ENCODE measurements at places on chromosomes 5 and 9.

GRCh38 chr5:98458004-98458403 lies 315.5 kb upstream of the RGMB start:
- DNase-seq: no peak

GRCh38 chr9:133782157-133783130 lies 44.3 kb upstream of the SARDH start:
- peak; percentile 89 for DNase-seq

- no peak for DNase-seq
Observed at GRCh38 chr9:85602742-85603141, 139.0 kb downstream of the AGTPBP1 start.

DNA sequence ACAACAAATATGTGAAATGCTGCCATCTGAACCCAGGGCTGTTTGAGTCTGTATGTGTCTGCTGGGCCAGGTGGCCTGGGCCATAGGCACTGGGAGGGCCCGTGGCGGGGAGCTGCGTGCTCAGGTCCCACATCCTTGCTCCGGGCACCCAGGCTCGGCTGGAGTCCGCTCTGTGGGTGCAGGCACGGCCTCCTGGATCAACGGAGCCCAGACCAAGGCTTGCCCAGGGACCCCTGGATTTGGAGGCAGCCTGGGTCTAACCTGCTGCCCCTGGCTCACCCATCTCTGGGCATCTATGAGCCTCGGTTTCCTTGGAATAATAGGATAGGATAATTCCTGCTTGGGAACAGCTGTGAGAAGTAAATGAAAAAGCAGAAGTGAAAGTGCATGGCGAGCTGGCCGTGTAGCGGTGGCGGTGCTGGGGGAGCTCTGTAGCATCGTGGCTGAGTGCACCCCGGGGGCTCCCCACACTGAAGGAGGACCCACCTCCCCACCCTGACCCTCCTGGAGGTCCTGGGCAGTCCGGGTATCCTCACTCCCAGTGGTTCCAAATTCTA lies 1.2 kb downstream of the CDHR2 start:
- no peak for DNase-seq

- no peak for DNase-seq
Observed at GRCh38 chr5:34523387-34523726, 132.8 kb upstream of the RAI14 start.

DNA sequence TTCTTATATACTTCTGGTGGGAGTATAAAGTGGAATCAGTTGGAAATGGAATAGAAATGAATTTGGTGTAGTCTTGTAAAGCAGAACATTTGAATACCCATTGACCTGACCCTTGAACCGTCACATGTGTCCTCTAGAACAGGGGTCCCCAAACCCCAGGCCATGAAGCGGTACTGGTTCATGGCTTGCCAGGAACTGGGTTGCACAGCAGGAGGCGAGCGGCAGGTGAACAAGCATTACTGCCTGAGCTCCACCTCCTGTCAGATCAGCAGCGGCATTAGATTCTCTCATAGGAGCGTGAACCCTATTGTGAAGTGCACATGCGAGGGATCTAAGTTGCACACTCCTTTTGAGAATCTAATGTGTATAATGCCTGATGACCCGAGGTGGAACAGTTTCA lies 80.0 kb downstream of the RANBP17 start:
- no peak for DNase-seq

- DNase-seq: peak; percentile 96
Observed at GRCh38 chr5:10249948-10250805, at the start of gene CCT5. CCT5 (plus strand) TSS chr5:10250280; CDS start chr5:10250341, 61 bp downstream.

DNA sequence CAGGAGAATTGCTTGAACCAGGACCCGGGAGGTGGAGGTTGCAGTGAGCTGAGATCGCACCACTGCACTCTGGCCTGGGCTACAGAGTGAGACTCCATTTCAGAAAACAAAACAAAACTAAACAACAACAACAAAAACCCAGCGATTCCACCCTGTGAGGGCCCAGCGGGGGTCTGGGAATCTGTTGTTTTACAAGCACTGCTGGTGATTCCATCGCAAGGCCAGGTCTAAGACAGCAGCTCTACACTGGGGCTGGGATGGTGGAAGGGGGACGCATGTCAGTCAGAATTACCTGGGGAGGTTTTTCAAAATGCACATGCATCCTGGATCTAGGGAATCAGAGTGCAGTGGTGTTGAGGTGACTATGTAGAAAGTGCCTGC lies 90.9 kb downstream of the ANKRD55 start:
- DNase-seq: no peak

- DNase-seq: no peak
Observed at GRCh38 chr5:6475626-6476312, 27.1 kb downstream of the UBE2QL1 start.

- DNase-seq: no peak
Observed at GRCh38 chr5:145991044-145991575, 54.7 kb downstream of the SH3RF2 start.

GRCh38 chr5:128974567-128974966 lies 9.3 kb downstream of the SLC27A6 start:
- DNase-seq: no peak

- DNase-seq: no peak
Observed at GRCh38 chr5:174106997-174107655, 61.6 kb downstream of the NSG2 start.

Measured in Ammon's horn (tissue), 1 donor.